ENCODE measurements at places on chromosomes 1 and 21.

DNA sequence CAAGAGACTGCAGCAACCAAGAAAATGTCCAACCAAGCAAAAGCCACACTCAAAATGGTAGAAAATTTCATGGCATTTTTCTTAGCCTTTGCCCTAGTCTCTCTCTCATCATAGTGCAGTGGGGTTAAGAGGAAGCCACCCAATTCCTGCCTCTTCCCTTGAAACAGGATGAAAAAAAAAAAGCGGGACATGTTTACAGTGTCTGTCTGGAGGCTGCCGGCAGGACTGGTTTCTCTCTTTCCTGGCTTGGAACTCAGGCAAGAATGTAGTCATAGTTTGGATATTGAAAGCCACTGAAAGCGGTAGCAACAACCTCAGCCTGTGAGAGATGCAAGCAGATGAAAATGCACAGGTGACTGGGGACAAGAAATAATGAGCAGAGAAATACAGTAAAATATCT, 13.3 kb upstream of the TNFSF18 start:
- no peak for DNase-seq

- no peak for DNase-seq
Measured at GRCh38 chr1:216722821-216723220, 408 bp downstream of the ESRRG start.

GRCh38 chr1:157948312-157949073, 45.0 kb upstream of the KIRREL1 start:
- no peak for DNase-seq

DNA sequence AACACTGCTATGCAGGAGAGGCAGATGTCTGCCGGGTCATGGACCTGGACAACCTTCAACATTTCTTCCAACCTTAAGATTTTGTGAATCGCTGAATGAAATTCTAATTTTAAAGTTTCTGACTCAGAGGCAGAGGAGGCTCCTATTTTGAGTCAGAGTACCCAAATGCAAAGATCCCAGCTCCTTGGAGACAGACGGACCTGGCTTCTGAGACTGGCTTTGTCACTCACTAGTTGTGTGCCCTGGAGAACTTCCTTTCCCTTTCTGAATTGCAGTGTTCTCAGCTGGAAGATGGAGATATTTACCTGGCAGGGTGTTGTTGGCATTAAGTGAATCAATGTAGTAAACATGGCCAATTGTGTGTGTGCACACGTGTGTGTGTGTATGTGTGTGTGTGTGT, 51.9 kb downstream of the IER5 start:
- no peak for DNase-seq

DNA sequence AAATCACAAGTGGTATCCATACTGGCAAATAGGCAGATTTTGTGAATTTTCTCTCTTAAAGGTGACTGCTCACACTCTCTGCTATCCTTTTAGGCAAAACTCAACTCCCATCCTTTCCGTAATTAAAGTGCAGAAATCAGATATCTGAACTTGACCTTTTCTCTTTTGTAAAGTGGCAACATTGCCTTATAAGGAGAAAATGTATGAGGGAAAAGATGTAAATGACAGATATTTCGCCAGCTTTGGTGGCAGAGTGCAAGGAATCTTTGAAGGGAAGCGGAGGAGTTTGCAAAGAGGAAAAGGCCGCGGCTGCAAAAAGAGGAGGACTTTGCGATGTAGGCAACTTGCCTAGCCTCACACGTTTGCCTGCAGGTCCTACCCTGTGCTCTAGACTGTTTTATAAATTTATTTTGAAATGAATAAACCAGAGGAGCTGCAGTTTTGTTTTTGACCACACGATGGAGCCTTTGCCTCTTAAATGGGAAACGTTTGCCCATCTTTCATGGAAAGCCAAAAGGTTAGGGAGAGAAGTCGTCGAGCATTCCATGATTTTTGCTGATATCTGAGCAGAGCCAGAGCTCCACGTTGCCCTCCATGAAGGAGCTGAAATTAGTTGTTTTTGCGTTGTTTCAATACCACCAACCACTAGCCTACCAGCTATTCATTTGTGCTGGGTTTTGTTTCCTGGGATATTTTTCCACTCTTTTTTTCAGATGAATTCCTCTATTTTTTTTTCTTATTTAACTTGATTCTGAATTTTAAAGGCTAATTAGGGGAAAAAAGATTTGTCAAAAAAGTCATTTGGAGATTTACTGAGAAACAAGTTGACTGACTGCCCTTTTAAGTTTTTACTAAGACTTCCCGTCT, 242.3 kb downstream of the LMX1A start:
- DNase-seq: no peak

DNA sequence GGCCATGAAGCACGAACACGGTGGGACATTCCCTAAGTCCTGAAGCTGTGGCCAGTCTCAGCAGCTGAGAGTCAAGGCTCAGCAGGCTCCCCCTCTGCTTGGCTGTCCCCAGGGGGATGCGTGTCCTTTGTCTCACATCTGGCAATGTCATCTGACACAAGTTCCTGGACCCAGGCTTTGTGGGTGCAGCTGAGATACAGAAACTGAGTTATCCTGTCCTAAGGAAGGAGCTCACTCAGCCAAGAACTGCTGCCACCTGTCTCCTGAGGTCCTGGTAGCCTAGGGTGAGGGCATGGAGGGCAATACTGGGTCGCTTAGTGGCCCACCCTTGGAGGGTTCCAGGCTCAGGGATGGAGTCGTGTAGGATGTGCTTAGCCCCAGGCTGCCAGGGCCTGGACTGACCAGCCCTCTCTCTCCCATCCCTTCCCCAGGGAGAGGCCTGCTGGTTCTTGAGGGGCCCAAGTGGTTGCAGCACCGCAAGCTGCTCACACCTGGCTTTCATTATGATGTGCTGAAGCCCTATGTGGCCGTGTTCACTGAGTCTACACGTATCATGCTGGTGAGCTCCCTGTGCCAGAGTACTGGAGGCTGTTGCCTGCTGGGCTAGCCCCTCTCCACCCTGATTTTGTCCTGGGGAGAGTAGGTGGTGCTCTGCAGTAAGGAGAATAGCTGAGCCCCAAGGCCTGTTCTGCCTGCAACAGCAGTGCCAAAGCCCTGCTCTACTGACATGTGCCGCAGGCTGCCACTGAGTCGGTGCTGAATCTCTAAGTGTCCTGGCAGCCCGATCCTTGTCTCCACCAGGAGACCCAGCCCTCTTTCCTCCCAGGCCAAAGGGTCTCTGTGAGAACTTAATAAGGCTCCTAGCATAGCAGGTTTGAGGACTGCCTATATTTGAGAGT, 13.5 kb downstream of the CYP4B1 start:
- no peak for DNase-seq

- no peak for DNase-seq
Measured at GRCh38 chr1:223225481-223225880, 82.4 kb upstream of the TLR5 start.

All from activated CD4-positive, alpha-beta T cell treated with anti-CD3 and anti-CD28 coated beads for 1 hour (primary cell).